ENCODE measurements at places on chromosomes 13 and 19. TPM values are rescaled to one million over a fixed set of nuclear protein-coding genes. Genes with fewer than 3 reads are reported as not detected.

CRB3 gene
- 0.72 TPM for total RNA-seq

DAND5 gene
- total RNA-seq, result 1.5 TPM

CLDND2 gene
- 1.4 TPM for total RNA-seq

RAVER1 gene
- total RNA-seq, result 27.8 TPM

MYH14 gene
- 1.3 TPM for total RNA-seq

GRCh38 chr13:111572956-111573761 lies 252.7 kb downstream of the TEX29 start:
- DNase-seq, result no peak

- DNase-seq, result no peak
Observed at GRCh38 chr13:30774214-30774730, 38.9 kb downstream of the ALOX5AP start.

DNA sequence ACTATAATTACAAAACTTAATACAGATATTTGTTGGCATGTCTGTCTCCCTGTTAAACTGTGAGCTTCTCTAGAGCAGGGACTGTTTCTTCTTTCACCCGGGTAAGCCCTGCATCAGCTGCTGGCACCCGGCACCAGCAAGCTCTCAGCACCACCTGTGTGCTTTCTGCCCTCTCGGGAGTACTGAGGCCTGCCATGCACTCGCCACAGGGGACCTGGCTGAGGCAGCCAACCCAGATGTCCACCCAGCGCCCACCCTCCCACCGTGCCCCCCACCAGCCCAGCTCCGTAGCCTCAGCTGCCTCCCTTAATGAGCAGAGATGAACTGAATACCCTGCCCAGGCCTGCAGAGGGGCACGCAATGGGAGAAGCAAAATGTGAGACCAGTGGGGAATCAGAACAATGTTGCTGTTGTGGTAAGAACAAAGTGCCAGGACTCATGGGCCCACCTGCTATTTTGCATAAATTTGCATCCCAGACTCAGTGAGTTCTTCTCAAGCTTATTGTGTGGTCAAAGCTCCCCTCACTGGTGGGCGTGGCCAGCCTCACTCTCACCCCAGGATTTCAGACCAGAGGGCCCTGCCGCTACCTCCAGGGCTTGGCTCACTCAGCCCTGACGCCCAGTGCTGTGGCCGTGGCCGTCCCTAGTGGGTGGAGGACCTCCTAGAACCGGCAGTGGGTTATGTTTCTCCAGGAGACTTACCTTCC lies 14.6 kb upstream of the SERPINE3 start:
- no peak for DNase-seq

- peak; percentile 79 for DNase-seq
Observed at GRCh38 chr13:27270594-27271520, at the start of gene RASL11A. Gene RASL11A (plus strand): TSS chr13:27270830. CDS start chr13:27270945, 115 bp downstream.

GRCh38 chr19:38266981-38267597 lies 2.7 kb downstream of the SPINT2 start:
- no peak for DNase-seq

DNA sequence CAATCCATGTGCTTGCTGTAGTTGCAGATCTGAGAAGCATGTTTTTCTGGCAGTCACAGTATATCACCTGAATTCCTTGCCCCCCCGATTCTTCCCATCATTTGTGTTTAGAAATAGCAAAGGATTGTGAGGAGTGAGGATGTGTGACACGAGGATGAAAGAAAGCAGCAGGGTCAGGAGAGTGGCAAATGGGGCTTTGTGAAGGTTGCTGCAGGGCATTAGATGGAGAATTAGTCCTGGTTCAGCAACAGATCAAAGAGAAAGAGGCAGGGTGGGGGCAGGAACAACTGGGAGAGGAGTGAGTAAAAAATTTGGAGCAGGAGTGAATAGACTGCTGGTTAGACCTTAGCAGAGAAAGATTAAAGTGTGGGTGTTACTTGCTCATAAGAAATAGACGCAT lies 47.7 kb upstream of the TNFSF11 start:
- no peak for DNase-seq

DNA sequence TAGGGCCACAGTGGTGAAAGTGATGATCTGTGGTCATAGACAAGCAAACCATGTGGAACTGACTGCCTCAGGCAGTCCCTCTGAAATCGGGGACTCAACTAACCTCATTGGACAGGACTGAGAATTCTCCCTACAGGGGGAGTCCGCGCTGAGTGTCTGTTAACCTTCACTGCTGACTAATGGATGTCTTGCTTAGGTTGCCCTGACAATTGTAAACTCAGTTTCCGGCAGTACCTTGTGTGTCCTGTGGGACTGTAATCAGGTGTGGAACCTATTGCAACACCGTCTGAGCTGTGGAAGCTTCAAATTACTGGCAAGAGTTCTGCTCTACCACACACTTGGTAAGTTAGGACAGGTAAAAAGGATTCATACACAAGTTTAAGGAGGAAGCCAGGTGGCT lies 21.8 kb downstream of the ZNF77 start:
- no peak for DNase-seq

DNA sequence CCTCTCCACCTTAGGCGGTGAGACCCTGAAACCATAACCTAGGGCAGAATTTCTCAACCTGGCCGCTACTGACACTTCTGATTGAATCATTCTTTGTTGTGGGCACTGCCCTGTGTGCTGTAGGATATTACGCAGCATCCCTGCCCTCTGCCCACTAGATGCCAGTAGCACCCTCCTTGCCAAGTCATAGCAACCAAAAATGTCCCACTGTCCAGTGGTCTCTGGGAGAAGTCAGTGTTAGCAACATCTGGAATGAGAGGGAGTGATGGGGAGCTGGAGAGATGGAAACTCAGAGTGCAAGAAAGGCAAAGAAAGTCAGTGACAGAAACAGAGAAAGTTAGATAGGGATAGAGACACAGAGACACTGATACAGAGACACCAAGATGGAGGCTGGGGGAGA lies 13.6 kb downstream of the KLK4 start:
- no peak for DNase-seq

GRCh38 chr13:28067491-28067890 lies 32.9 kb downstream of the FLT3 start:
- no peak for DNase-seq

GRCh38 chr13:78404846-78405360 lies 198.4 kb downstream of the POU4F1 start:
- DNase-seq, result no peak

DNA sequence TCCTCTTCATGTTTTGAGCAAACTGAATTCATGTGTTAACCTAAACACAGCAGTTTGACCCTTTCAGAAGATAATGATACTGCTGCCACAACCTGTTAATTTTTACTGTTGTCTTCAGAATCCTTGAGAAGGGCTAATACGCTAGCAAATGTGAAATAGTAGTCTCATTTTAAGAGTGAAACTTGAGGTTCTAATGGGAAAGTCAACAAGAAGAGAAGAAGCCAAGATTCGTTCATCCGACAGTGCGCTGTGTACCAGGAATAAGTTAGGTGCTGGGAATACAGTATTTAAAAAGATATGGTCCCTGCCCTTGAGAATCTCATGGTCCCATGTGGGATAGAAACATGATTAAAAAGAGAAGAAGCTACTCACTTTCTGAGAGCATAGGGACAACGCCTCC lies 134.4 kb downstream of the KL start:
- DNase-seq, result no peak

DNA sequence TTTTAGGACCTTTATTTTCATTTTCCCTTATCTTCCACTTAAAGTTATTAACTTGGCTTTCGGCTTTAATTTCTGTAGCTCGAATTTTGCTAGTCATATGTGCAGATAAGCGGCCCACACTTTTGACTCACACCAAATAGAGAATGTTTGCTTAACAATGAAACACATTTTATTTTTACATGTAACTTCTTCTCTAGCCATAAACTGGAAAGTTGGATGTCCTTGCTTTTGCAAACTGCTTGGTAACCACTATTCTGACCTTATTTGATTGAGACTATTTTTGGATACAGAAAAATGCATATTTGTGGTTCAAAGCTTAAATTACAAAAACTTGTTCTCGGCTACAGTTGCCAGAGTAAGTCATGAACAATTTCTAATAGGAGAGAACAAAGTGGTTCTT lies 600.0 kb downstream of the KCTD12 start:
- DNase-seq, result no peak

DNA sequence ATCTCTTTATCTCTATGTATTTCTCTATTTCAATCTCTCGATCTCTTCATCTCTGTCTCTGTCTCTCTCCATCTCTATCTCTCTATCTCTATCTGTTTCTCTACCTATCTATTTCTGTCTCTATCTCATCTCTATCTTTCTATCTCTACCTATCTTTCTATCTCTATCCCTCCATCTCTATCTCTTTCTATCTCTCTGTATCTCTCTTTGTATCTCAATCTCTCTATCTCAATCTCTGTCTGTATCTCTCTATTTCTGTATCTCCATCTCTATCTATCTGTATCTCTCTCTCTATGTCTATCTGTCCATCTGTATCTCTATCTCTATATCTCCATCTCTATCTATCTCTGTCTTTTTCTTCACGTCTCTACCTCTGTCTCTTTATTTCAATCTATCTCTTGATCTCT lies 25.2 kb downstream of the TNFSF9 start:
- no peak for DNase-seq

DNA sequence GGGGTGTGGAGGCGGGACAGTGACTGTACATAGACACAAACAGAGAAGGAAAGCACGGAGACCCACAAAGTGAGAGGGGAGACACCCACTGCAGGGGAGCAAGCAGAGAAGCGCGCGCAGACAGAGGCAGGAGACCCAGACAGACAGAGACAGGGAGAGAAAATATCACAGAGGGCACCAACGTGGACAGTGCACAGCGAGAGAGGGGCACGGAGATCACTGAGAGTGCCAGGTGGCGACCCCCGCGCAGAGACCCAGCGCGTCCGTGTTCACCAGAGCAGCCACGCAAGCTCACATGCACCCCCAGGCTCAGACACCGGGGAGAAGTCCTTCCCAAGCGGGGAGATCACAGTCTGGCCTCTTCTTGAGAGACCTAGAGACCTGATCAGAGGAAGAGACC lies 1.4 kb upstream of the CACNG7 start:
- DNase-seq, result no peak

DNA sequence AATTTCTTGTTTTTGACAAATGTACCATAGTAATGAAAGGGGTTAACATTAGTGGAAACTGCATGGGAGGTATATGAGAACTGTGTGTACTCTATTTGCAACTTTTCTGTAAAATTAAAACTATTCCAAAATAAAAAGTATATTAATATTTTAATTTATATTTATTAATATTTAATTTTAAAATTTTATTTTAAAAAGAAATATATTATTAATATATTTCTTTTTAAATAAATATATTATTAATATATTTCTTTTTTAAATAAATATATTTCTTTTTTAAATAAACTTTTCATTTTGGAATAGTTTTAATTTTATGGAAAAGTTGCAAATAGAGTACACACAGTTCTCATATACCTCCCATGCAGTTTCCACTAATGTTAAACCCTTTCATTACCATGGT lies 101.1 kb upstream of the SLC7A1 start:
- DNase-seq, result no peak

- DNase-seq, result no peak
Observed at GRCh38 chr13:77513719-77514335, 21.7 kb upstream of the SCEL start.

DNA sequence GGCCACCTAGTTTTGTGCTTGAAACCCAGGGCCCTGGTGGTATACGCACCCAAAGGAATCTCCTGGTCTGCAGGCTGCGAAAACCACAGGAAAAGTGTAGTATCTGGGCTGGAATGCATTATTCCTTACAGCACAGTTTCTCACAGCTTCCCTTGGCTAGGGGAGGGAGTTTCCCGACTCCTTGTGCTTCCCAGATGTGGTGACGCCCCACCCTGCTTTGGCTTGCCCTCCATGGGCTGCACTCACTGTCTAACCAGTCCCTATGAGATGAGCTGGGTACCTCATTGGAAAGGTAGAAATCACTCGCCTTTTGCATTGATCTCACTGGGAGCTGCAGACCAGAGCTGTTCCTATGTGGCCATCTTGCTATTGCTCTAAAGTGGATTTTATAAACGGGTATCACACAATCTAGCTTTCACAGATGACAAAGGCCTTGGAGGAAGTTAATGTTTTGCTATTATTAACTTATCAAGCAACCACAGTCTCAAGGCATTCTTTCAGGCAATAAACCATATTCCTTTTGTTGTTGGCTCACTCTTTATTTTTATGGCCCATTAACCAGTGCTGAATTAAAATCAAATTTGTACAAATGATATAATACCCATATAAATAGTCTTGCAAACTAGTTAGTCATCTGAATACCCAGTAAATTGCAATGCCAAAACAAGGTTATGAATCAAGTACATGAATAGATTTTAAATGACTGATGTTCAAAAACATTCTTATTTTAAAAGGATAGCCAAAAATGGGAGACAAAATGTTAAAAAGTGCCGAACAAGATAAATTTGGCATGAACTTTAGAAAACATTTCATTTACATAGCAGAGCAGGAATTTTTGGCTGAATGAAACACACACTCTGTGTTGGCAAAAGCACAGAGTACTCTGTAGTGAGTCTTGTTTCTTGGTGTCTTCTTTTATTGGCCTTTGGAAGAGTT lies 475.4 kb upstream of the ARGLU1 start:
- no peak for DNase-seq

GRCh38 chr19:47490031-47490430 lies 6.0 kb upstream of the KPTN start:
- no peak for DNase-seq

DNA sequence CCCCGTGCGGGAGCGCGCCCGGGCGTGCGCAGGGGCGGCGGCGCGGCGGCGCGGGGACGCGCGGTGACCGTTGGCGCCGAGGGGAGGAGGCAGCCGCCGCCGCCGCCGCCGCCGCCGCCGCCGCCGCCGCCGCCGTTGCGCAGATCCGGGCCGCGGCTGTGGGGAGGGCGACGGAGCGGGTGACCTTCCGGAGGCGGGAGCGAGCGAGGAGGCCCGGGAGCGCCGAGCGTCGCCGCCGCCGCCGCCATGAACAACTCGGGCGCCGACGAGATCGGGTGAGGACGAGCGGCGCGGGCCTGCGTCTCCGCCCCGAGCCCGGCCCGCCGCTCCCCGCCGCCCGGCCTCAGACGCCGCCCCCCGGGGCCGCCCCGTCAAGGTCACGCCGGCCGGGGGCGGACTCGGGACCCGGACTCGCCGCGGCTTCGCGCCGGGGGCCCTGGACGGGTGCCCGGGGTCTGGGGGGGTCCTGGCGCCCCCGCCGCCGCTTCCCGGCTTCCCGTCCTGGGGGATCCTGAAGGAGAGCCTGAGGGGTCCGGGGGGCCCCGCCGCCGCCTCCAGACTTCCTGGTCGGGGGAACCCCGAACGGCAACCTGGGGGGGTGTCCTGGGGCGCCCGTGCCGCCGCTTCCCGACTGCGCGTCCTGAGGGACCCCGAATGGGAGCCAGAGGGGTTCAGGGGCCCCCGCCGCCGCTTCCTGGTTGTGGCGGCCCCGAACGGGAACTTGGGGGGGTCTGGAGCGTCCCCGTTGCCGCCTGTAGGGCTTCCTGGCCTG lies at the start of gene DAZAP1:
DAZAP1 (plus strand) TSS at position 59 of the 772 bp plus-strand sequence; CDS start at position 247, 188 bp downstream.
- no peak for DNase-seq

DNA sequence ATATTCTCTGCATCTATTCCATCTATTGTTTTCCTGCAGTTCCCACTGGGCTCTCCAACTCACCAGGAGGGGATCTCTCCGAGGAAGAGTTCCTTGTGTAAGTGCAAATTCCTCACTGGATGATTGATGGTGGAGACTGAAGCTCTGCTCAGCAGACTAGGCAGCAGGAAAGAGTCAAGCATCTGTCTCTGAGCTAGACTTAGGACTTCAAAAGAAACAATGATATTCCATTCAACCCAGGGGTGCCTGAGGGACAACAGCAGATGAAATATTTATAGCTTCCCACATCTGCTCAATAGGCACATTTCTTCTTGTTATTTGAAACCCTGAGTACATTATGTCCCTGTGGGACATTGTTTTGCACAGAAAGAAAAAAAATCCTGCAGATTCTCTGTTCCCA lies at the start of the genes OR7A5 and OR7C1:
OR7A5 (minus strand) TSS at position 175 of the 400 bp plus-strand sequence. CDS start 6,944 bp downstream, outside the sequence.
OR7C1 (minus strand) TSS at position 175 of the 400 bp plus-strand sequence. CDS start 35,049 bp downstream, outside the sequence.
- no peak for DNase-seq

- no peak for DNase-seq
Observed at GRCh38 chr19:1672038-1672768, 19.8 kb upstream of the TCF3 start.
